ENCODE measurements at places on chromosomes 7 and 10. TPM values are rescaled to one million over a fixed set of nuclear protein-coding genes. Genes with fewer than 3 reads are reported as not detected.

Gene TFEC
- total RNA-seq: 1.5 TPM

Gene ANAPC16
- total RNA-seq: 120 TPM

- peak; percentile 56 for DNase-seq
Observed at GRCh38 chr10:10677479-10677878, 340.2 kb upstream of the CELF2 start.

DNA sequence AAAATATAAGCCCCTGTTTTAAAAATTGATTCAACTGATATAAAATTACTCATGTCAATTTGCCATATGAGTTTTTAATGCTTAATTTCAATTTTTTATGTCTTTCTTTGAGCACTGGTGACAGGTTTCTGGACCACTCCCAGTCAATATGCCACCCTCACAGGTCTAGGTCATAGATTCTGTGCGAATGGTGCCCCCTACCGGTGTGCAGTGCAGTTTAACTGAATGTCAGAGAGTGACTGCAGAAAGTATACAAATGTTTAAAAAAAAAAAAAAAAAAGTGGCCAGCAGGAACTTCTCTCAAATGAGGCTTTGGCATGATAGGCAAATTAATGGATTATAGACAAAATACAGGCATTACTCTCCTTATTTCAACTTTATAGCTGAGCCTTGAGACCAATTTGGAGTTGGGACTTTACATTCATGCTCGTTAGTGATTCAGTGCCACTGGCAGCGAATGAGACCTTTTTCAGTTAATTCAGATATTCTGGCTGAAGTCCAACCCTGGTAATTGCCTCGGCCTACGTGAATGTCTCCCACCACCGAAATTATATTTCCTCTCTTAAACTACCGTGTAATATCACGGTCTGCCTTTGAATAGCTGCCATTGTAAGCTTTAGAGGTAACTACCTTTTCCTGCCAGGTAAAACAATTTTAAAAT lies 427.6 kb downstream of the PHTF2 start:
- DNase-seq: peak; percentile 52

GRCh38 chr10:88343761-88344484 lies 239.2 kb downstream of the RNLS start:
- no peak for DNase-seq
